NCI-H82 (cell line): ENCODE measurements at places on chromosomes 13 and 19.

- no peak for DNase-seq
Measured at GRCh38 chr13:37113534-37113933, 8.1 kb upstream of the CSNK1A1L start.

GRCh38 chr13:74070065-74070464 lies 64.1 kb downstream of the KLF12 start:
- no peak for DNase-seq

DNA sequence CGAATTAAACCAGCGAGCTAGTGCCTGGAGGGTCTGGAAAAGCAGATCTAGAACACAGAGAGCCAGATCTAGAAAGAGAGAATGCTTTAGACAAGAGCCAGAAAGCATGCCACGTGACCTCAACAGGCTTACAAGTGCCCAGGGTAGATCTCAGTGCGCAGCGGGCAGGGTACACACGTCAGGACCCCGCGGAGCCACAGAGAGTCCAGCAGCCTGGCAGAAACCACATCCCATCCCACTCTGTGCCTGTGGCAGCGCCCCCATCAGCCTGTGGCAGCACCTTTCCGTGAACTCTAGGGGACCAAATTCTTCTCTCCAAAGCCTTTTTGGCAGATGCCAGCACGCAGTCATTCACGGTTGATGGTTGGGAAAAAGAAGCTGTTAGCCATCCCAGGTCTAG lies 5.9 kb downstream of the ARHGEF1 start:
- DNase-seq: no peak

DNA sequence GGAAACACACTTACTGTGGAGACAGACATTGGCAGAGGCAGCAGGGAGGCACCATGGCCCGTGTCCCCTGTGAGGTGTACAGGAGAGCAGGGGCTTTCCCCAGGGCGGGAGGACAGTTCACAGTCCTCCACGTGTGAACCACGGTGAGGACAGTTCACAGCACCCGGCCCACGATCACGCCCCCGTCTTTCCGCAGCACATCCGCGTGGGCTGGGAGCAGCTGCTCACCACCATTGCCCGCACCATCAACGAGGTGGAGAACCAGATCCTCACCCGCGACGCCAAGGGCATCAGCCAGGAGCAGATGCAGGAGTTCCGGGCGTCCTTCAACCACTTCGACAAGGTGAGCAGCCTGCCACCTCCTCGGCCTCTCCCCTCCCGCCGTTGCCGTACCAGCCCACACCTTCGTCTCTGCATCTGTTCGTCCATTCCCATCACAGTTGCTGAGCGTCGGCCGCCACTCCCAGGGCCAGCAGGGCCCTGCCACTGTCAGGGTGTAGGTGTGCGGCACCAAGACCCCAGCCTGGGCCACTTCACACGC lies 17.4 kb downstream of the CAPN12 start:
- no peak for DNase-seq

DNA sequence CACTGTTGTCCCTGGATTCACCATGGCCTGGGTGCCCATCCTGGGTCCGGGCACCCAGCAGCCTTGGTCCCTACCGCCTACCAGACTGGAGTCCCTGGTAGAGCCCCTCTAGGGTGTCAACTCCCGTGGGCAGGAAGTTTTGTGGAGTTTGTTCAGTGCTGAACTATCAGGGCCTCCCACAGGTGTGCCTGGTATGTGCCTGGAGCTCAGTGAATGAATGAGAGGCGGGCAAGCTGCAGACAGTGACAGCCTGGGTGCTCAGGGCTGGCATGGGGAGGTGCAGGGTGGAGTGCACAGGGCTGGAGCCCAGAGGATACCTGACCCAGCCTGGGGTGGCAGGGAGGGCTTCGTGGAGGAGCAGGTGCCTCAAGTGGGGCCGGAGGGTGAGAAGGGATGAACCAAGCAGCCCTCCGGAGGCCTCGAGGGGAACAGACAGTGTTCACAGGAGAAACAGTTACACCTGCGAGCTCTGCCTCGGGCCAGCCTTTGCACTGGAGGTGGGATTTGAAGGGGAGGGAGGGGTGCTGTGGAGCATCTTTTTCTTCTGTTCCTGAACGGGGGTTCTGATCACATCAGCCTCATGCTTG lies 29.6 kb downstream of the PAK4 start:
- DNase-seq: no peak

DNA sequence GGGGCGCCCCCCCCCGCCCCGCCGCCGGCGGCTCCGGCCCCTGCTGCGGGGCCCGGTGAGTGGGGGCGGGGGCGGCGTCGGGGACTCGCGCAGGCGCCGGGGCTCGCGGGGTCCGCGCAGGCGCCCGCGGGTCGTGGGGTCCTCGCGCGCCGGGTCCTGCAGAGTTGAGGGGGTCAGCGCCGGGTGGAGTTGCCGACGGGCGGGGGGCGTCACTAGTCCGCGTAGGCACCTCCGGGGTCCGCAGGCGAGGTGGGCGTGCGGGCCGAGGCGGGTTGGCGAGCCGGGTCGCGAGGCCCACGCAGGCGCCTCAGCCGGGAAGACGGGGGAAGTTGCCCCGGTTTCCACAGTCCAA lies 365 bp downstream of the PPP6R1 start:
- no peak for DNase-seq
